ENCODE measurements at places on chromosomes 7 and 10.

- DNase-seq, result no peak
These were observed 87.4 kb upstream of the RET start for GRCh38 chr10:42989481-42989921.

- no peak for DNase-seq
These were observed 23.9 kb downstream of the AUTS2 start for GRCh38 chr7:69622014-69622835.

DNA sequence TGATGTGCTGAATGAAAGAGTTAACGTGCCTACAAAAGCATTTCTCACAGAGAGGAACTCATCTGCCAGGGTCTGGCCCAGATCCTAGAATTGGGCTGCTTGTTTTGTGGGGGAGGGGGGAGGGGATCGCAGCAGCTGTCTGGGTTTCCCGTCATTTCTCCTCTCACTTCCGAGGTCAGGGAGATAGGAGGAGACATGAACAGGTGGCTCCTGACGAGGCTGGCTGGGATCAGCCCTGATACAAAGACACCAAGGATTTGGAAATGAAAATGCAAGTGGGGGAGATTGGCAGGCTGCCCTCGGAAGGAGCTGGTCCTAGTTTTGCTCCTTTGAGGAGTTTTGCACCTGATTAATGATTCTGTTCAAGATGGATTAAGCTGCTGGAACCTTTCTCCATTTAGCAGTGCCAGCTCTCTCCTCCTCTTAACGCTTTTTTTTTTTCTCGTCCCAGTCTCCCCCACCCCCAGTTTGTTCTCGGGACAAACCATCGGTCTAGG, 86.8 kb upstream of the KMT2C start:
- peak; percentile 15 for DNase-seq

- peak; percentile 28 for DNase-seq
These were observed 52.6 kb upstream of the SMNDC1 start for GRCh38 chr10:110357252-110357780.

DNA sequence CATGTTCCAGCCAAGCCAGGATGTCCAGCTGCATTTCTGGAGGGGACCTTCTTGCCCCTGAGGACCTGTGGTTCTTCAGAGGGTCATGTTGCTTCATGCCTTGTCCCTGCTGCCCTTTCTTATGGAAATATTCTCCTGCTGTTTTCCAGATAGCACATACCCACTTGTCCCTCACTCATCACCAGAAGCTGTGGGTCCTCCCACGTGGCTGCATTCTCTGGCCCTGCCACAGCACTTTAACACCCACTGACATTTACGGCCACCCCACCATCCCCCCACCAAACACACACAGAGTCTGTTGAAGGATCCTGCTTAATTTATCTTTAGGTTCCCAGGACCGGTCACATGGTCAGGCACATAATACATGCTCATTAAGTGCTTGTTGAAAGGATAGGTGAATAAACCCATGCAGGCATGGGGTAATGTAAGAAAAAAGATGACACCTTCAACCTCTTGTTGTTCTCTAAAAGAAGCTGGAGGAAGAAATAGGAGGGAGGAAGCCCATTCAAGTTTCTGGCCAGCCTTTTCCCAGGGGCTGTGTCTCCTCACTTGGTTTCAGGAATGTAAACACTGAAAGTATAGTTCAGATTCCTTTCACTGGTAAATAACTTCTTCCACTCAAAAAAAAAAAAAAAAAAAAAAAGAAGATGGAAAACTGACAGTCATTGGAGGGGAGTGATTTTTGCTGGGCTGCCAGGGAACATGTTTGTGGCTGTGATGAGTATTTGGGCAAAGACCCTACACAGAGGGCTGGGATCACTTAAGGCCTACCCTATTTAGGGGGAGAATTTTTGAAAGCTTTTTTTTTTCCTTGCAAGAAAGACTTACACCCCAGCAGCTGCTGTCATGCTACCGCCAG, 19.8 kb upstream of the BMPER start:
- no peak for DNase-seq

DNA sequence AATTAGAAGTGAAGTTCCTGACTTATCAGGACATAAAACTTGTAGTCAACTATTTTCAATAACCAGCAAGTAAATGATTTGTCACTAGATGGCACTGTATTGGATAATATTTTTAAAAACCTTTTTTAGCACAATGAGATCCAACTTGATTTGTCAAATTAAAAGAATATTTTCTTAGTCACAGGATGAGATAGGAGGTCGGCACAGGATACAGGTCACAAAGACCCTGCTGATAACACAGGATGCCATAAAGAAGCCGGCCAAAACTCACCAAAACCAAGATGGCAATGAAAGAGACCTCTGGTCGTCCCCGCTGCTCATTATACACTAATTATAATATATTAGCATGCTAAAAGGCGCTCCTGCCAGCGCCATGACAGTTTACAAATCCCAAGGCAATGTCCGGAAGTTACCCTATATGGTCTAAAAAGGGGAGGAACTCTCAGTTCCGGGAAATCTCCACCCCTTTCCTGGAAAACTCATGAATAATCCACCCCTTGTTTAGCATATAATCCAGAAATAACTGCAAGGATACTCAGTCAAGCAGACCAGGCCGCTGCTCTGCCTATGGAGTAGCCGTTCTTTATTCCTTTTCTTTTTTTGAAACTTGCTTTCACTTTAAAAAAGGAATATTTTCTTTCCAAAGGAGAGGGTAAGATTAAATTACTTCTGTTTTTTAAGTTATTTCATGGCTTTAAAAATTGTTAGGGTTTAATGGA, 255.7 kb upstream of the MKLN1 start:
- DNase-seq, result no peak

- no peak for DNase-seq
These were observed 20.8 kb upstream of the RADIL start for GRCh38 chr7:4904346-4904745.

DNA sequence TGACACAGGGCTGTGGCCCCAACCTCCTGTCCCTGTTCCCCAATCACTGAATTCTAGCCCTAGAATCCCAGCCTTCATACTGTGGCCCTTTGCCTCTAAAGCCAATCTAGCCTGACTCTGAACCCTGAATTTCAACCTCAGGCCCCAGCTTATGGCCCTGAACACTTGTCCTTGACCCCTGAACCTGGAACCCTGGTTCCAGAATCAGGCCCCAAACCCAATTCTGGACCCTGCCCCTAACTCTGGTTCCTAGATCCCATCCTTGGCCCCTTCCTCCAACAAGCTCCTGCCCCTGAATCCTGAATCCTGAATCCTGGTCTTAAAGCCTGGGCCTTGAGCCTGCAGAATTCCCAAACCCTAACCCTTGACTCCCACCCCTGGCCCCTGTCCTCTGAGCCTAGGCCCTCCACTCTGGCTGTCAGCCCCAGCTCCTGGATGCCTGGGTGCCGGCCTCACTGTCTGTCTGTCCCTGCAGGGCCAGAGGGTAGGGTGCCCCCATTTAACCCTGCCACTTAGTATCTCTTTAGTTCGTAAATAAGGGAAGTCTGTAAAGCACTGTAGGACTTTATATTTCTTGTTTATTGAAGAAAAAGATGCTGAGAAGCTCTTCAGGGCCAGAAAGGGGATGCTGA, 1.3 kb downstream of the INPP5A start:
- DNase-seq, result no peak

DNA sequence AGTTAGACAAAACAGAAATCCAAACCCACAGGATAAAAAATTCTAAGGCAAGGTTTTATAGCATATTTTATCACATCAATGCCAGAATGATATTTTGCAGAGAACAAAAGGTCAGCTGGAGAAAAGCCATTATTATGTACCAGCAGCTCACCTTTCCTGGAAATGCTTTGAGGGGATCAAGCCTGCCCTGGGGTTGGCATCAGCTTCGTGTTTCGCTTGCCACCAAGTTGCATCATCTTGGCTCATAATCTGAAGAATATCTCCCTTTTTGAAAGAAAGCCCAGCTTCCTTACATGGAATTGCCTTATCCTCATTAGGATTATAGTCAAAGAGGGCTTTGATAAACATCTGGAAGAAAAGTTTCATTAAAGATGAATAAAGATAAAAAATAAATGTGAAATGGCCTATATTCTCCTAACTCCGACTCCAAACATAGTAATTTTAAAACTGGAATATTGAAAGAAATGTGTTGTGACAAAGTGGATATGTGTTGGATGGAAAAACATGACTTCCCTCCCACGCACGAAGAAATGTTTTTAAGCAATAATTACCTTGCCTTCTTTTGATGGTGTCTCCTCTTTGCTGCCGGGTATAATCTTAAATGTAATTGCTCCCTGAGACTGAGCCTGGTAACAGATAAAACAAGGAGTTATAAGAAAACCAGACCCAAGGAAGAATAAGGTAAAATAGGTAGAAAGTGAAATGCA, 121.3 kb upstream of the ODAD2 start:
- no peak for DNase-seq

- DNase-seq, result no peak
These were observed 64.7 kb downstream of the MKX start for GRCh38 chr10:27680691-27681605.

- no peak for DNase-seq
These were observed 101.1 kb downstream of the RAPGEF5 start for GRCh38 chr7:22255834-22256233.

DNA sequence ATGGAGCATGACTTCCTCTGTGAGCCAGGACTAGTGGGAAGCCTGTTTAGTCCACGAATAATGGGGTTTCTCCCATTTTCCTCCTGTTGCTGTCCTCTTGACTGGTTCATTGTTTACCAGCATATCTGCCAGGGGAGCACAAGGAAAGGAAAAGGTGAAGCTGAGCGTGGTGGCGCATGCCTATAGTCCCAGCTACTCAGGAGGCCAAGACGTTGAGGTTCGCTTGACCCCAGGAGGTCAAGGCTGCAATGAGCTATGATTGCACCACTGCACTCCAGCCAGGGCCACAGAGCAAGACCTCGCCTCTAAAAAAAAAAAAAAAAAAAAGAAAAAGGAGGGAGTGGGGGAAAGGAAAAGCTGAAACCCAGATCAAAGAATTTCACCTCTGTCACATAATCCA, 5.8 kb upstream of the IL2RA start:
- no peak for DNase-seq

- DNase-seq, result no peak
These were observed 65.5 kb downstream of the HPSE2 start for GRCh38 chr10:99170116-99170675.

- no peak for DNase-seq
These were observed 1.8 kb downstream of the STMP1 start for GRCh38 chr7:135664046-135664589.

GRCh38 chr7:2824678-2825461, 19.2 kb downstream of the GNA12 start:
- DNase-seq, result no peak

DNA sequence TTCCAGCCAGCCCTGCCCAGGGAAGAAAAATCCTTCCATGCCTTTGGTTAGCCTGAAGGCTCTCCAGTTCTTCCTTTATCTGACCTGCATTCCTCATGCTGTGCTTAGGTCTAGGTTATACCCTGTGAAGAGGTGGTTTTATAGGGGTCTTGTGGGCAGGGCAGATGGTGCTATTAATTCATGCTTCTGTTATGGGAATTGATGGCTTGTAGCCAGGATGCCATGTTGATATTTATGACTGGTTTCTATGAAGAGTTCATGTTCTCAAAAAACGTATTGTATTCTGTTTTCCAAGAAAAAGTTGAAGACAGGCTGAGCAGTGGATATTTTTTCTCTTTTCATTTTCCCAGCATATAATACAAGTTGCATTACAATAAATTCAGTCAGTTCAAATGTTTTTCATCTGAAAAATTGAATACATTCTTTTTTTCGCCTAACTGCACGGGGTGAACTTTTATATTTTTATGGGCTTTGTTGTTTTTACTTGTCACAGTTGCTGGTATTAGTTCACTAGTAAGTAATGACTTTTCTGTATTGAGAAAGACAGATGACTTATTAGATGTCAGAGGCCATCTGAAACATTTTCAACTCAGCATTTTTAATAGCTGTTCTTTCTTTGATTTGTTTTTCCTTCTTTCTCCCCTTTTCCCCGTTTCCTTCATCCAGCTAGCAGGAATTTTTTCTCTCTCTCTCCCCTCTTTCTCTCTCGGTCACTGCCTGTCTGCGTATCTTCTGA, 322.8 kb downstream of the LRMDA start:
- no peak for DNase-seq

GRCh38 chr7:55488216-55488615, 84.1 kb downstream of the VOPP1 start:
- DNase-seq, result no peak

DNA sequence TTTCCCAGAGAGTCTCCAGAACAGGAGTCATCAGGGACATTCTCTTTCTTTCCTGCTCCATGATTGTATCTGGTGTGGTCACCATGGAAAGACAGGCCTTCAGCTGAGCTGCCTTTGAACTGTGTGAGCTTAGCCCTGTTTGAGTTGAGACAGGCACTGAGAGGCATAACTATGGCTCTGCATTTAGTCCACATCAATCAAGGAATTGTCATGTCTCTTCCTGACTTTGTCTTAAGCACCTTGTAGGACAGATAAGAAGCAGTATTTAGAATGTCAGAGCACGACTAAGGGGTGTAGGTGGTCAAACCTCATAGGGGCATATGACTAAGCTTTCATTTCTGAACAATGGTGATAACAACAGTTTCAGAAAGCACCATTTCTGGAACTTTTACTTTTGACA, 53.5 kb downstream of the EPDR1 start:
- no peak for DNase-seq

DNA sequence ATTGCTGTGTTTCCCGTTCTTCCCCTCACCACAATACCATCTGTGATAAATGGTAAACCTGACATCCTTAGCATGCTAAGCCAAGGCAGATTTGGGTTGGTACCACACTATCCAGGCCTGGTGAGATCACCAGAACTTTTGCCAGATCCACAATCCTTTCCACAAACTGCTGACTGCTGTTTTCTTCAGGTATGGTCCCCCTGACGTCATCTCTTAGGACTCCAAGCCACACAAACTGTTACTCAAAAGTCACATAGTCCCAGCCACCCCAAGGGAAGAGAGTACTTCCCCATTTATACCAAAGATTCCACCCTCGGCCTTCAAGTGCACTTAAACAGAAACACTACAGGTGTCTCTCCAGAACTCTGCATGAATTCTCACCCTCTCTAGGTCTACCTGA, 34.8 kb downstream of the SLC25A13 start:
- no peak for DNase-seq

DNA sequence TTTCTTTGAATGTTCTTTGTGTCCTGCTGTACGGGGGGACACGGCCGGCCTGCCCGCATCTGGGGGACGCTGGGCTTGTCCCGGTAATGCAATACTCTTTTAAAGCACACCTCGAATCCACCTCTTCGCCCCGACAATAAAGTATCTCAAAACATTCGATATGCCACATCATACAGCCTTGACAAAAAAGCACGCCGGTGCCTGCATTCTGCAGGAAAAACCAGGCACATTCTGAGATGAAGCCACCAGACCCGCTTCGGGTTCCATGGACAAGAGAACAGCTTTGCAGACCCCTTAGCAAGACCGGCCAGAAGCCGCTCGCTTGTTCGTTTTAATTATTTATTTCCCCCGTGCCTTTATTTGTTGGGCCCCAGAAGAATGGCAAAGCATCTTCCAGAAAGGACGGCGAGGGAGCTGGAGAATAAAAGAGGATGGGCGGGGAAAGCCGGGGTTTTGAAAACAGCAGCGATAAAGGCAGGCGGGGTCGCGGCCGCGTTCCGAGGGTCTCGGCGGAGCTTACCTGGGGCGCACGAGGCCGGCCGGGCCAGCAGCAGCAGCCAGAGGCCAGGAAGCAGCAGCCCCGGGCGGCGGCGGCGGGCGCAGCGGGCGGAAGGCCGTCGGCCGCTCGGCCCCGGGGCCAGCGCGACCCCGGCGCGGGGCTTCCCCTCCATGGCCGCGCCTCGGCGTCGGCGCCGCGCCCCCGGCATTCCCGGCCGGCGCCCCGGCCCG, 462 bp downstream of the KIAA1549 start:
- DNase-seq, result no peak
